Stimulated activated CD4-positive, alpha-beta T cell treated with anti-CD3 and anti-CD28 coated beads, Interleukin-1b, Interleukin-23, amount 100 ng/mL, for 1 hour (primary cell): ENCODE measurements at places on chromosomes 12 and 14.

DNA sequence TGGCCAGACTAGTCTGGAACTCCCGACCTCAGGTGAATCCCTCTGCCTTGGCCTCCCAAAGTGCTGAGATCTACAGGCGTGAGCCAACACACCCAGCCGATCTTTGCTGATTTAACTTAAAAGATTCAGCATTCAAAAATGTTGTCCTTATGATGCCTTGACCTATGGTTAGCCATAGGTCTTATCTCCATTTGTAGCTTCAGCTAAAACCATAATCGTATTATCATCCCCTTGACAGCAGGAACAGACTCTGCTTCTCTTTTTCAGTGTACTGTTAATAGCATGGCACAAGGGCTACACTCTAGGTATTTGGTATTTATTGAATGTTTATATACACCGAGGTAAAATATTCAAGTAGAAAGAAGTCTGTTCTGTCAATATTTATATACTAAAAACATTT lies 15.3 kb downstream of the CCDC62 start:
- no peak for DNase-seq

GRCh38 chr14:25375639-25376038 lies 325.7 kb upstream of the STXBP6 start:
- DNase-seq = no peak

- no peak for DNase-seq
Observed at GRCh38 chr14:34699873-34700621, 14.3 kb downstream of the CFL2 start.

DNA sequence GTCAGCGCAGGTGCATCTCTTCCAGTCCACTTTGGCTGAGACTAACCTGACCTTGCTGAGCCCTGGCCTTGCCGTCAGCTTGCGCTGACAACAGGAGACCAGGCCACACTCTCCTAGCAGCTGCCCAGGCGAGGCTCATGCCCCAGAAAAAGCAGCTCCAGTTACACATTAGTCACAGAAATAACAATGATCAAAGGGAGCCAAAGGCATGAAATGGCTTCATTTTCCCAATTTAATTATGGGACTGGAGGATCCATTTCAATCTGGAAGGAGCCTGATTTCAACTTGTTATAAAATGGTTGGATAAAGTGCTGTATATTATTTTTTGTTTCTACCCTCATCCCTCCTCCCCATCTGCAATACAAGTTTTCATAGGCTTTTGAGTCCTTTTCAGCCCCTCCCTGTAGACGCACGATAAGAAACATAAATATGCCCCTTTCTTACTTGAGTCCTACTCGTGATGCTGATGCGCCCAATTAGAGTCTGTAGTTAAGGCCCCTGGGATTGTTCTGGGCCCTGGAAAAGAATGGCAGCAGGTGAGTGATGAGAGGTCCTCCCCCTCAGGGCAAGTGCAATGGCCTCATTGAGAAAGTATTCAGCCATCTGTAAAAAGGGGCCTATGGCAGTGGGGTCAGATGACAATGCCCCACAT lies 376.0 kb downstream of the C12orf75 start:
- no peak for DNase-seq

- DNase-seq = no peak
Observed at GRCh38 chr14:96829791-96830190, 32.6 kb downstream of the VRK1 start.
